ENCODE measurements at places on chromosomes 11 and 22. TPM values are rescaled to one million over a fixed set of nuclear protein-coding genes. Genes with fewer than 3 reads are reported as not detected.

GRCh38 chr11:12728417-12728816, 54.2 kb downstream of the TEAD1 start:
- peaks cover 35% of the 10 kb centered on the region for H3K4me1 ChIP-seq
- no peak overlapping the region for H3K4me3 ChIP-seq
- DNase-seq: no peak
- no peaks in the 10 kb centered on the region for H3K27me3 ChIP-seq

GRCh38 chr11:125295931-125296330, 131.4 kb downstream of the PKNOX2 start:
- H3K4me3 ChIP-seq: no peak overlapping the region
- peaks cover 45% of the 10 kb centered on the region for H3K4me1 ChIP-seq
- H3K36me3 ChIP-seq: no peaks in the 10 kb centered on the region
- peak; percentile 35 for DNase-seq
- no peak overlapping the region for H3K27ac ChIP-seq

GRCh38 chr22:34427436-34427835, 507.2 kb upstream of the LARGE1 start:
- no peak overlapping the region for H3K4me3 ChIP-seq
- no peaks in the 10 kb centered on the region for H3K36me3 ChIP-seq
- H3K4me1 ChIP-seq: no peaks in the 10 kb centered on the region
- no peak overlapping the region for H3K27ac ChIP-seq
- H3K27me3 ChIP-seq: no peaks in the 10 kb centered on the region

- H3K27ac ChIP-seq: no peak overlapping the region
- H3K36me3 ChIP-seq: no peaks in the 10 kb centered on the region
- H3K4me1 ChIP-seq: no peaks in the 10 kb centered on the region
- H3K4me3 ChIP-seq: no peak overlapping the region
- no peak for DNase-seq
- H3K27me3 ChIP-seq: no peaks in the 10 kb centered on the region
Measured at GRCh38 chr11:97974798-97975498, 1045.8 kb upstream of the CNTN5 start.

DNA sequence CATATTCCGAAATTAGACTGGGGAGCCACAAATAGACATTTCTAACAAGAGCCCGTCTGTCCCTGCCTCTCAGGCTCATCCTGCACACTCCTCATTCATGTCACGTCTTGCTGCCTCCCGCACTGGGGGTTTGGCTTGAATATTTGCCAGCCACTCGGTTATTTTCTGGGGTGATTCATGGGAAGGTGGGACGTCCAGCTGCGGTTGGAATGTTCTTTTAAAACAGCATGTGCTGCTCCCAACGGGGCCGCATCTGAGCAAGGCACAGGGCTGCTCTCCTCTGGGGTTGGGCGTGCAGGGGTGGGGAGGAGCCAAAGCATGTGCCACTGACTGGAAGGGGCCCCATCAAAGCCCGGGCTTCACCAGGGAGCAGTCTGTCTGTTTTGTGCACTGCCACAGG, 25.9 kb upstream of the SLC5A4 start:
- DNase-seq: no peak
- no peaks in the 10 kb centered on the region for H3K36me3 ChIP-seq
- no peak overlapping the region for H3K27ac ChIP-seq
- H3K4me1 ChIP-seq: no peaks in the 10 kb centered on the region
- H3K27me3 ChIP-seq: no peaks in the 10 kb centered on the region

The MS4A3 gene
- not detected for total RNA-seq

DNA sequence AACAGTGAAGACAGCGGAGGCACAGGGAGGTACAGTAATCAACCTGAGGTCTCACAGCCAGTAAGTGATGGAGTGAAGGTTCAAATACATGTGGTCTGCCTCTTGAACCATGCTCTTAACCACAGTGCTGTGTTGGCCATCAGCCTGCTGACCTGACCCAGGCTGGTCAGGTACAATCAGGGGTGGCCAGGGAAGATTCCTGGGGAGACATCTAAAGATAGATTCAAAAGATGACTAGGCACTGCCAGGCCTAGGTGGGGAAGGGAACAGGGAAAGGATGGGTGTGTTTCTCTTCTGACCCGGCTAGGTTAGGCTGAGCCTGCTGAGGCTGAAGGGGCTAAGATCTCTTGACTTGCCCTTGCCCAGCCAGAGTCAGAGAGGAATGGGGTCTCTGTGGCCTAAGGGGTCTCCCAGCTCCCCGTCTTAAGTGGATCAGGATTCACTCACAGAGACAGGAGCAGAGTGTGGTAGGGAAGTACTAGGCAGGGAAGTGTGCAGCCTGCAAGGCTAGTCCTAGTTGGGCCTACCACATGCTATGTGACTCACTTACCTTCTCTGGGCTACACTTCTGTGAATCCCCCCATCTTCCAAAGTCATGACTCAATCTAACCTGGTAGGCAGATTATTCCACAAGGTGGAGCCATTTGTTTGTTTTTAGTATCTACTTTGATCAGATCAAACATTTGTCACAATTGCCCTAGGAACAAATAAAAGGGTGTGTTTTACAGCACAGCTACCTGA, 10.4 kb upstream of the SREBF2 start:
- H3K4me1 ChIP-seq: peaks cover 3% of the 10 kb centered on the region
- no peak overlapping the region for H3K27ac ChIP-seq
- peak; percentile 65 for DNase-seq
- no peak overlapping the region for H3K4me3 ChIP-seq
- no peaks in the 10 kb centered on the region for H3K27me3 ChIP-seq
- H3K36me3 ChIP-seq: no peaks in the 10 kb centered on the region

GRCh38 chr11:111870522-111870885, 877 bp downstream of the ALG9 start:
- H3K27me3 ChIP-seq: no peaks in the 10 kb centered on the region
- DNase-seq: no peak
- H3K27ac ChIP-seq: peak overlapping the region; percentile 71
- peak overlapping the region; percentile 81 for H3K4me3 ChIP-seq

GRCh38 chr11:42251984-42252383, 792.5 kb upstream of the LRRC4C start:
- no peak overlapping the region for H3K4me3 ChIP-seq
- no peaks in the 10 kb centered on the region for H3K36me3 ChIP-seq
- H3K4me1 ChIP-seq: peaks cover 10% of the 10 kb centered on the region
- no peak overlapping the region for H3K27ac ChIP-seq
- no peaks in the 10 kb centered on the region for H3K27me3 ChIP-seq

DNA sequence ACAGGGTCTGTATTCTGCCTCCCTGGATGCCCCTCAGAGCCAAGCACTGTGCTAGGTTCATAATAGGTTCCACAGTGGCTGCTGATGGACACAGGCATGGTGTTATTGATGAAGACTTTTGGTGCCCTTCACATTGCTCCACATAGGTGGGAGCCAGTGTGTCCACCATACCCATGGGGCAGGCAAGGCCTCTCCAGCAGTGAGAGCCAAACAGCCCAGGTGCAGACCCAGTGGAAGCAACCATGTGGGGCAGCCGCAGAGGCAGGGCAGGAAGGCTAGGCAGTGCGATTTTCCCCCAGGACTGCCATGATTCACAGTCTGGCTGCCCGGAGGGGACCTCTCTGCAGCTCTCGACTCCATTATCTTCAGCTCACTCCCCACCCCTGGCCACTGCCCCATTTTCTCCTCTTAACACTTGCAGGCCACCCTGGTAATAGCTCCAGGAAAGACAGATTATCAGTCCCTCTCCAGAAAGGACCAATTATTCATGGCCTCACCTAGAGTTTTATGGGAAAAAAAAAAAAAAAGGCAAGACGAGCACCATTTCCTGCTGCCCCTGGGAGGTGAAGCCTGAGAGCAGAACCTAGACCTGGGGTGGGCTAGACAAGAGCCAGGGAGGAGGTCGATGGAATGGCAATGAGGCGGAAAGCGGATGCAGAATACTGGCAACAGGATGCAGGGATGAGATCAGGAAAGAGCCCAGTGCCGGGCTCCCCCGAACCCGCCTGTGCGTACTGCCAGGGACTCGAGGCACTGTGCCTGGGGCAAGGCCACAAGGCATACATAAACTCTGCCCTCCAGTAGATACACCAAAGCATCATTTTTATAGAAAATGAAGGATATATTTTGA, 343.0 kb upstream of the NCAM1 start:
- H3K27me3 ChIP-seq: no peaks in the 10 kb centered on the region
- no peaks in the 10 kb centered on the region for H3K36me3 ChIP-seq
- H3K4me3 ChIP-seq: no peak overlapping the region
- DNase-seq: no peak

DNA sequence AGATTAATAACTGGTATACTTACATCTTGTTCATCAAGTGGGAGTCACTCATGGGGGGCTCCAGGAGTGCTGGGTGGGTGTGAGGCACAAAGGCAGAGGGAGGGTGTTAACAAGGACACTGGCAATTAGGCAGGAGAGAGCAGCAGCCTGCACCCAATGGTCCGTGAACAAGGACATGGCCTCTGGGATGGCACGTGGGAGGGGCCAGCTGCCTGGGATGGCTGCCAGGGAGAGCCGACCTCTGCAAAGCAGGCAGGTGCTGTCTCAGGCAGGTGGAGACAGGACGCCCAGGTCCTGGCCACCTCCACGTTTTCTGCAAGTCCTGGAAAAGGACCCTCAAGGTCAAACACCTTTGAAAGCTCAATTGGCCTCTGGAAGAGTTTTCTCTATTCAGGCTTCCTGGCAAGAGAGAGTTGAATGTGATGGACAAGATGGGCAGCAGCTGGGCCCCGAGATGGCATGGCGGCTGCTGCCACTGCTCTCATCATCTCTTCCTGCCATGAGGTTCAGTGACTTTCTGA, 257.1 kb downstream of the BUD13 start:
- H3K27me3 ChIP-seq: peaks cover 4% of the 10 kb centered on the region
- H3K27ac ChIP-seq: no peak overlapping the region
- no peak for DNase-seq
- no peak overlapping the region for H3K4me3 ChIP-seq
- no peaks in the 10 kb centered on the region for H3K4me1 ChIP-seq

- no peak overlapping the region for H3K4me3 ChIP-seq
- DNase-seq: no peak
- peaks cover 12% of the 10 kb centered on the region for H3K4me1 ChIP-seq
- no peaks in the 10 kb centered on the region for H3K36me3 ChIP-seq
- no peaks in the 10 kb centered on the region for H3K27me3 ChIP-seq
Measured at GRCh38 chr11:96026310-96026709, 102.4 kb upstream of the MTMR2 start.

- H3K27me3 ChIP-seq: no peaks in the 10 kb centered on the region
- H3K36me3 ChIP-seq: no peaks in the 10 kb centered on the region
- DNase-seq: no peak
Measured at GRCh38 chr22:38347944-38348750, 30.9 kb upstream of the CSNK1E start.

DNA sequence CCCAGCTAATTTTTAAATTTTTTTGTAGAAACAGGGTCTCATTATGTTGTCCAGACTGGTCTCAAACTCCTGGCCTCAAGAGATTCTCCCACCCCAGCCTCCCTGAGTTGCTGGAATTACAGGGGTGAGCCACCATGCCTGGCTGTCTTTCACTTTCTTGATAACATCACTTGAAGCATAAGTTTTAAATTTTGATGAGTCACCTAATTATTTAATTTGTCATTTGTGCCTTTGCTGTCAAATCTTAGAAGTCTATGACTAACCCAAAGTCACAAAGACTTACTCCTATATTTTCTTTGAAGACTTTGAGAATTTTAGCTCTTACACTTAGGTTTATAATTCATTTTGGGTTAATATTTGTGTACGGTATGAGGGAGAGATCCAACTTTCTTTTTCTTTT, 14.5 kb upstream of the MSANTD2 start:
- no peak for DNase-seq
- peaks cover 6% of the 10 kb centered on the region for H3K27me3 ChIP-seq
- peaks cover 13% of the 10 kb centered on the region for H3K4me1 ChIP-seq
- H3K27ac ChIP-seq: no peak overlapping the region
- H3K4me3 ChIP-seq: no peak overlapping the region

The APOL5 gene
- total RNA-seq: not detected

DNA sequence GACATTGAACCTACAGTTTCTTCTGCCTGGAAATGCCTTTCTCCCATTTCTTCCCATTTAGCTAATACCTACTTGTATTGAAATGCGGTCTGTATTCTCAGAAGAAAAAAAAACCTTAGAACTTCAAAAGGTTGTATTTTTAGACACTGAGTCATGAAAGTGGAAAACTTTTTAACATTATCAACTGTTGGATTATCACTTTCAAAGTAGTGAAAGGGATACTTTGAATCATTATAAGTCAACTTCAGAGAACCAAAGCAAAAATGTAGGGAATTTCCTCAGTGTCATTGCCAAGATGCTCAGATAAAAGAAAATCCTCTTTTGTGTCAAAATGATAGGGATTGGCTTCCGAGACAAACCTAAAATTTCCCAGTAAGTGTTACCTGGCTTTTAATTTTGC, 6.6 kb downstream of the HOATZ start:
- H3K4me3 ChIP-seq: no peak overlapping the region
- DNase-seq: no peak
- no peak overlapping the region for H3K27ac ChIP-seq
- H3K4me1 ChIP-seq: no peaks in the 10 kb centered on the region

The UCP3 gene
- total RNA-seq: 1.3 TPM
